ENCODE measurements at places on chromosomes 12 and 14. TPM values are rescaled to one million over a fixed set of nuclear protein-coding genes. Genes with fewer than 3 reads are reported as not detected.

TAS2R8 gene
- total RNA-seq = not detected

SRGAP1 gene
- 22.1 TPM for total RNA-seq

PLEKHG7 gene
- total RNA-seq = 0.12 TPM

KRT6C gene
- total RNA-seq = not detected

ACSM4 gene
- not detected for total RNA-seq

FOXG1 gene
- total RNA-seq = not detected

WNT1 gene
- total RNA-seq = not detected

SRRM4 gene
- not detected for total RNA-seq

GUCY2C gene
- total RNA-seq = 4.4 TPM

TMEM119 gene
- not detected for total RNA-seq

Data from Caco-2 (cell line).